Naive thymus-derived CD4-positive, alpha-beta T cell (primary cell): ENCODE measurements at places on chromosomes 4 and X.

- DNase-seq = no peak
Observed at GRCh38 chrX:109537324-109537665, 651 bp downstream of the NXT2 start.

GRCh38 chr4:3936184-3936583 lies 170.0 kb downstream of the ADRA2C start:
- no peak for DNase-seq

- no peak for DNase-seq
Observed at GRCh38 chrX:56766554-56767347, 37.7 kb downstream of the NBDY start.

- DNase-seq = no peak
Observed at GRCh38 chrX:63784902-63785707, at the start of gene ARHGEF9. Gene ARHGEF9, minus strand, starts transcription at chrX:63785214. Its CDS starts 69 bp downstream, at chrX:63785145.

GRCh38 chr4:47915378-47915777 lies 995 bp upstream of the NFXL1 start:
- no peak for DNase-seq

DNA sequence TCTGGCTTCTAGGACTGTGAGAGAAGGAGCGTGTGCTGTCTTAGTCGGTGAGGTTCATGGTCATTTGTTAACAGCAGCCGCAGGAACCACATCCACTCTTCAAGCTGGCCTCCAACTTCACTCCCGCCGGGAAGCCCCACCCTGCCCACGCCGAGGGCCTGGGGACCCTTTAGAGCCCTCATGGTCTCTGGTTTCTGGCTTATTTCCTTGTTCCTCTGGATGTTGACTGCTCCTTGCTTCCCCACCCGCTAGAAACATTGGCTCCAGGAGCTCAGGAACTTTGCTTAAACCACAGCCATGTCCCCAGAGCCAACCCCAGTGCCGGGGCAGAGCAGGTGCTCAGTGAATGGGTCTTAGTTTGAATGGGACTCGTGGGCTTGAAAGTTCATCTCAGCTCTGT lies 40.8 kb downstream of the HTRA3 start:
- DNase-seq = no peak

- DNase-seq = no peak
Observed at GRCh38 chr4:81664079-81664478, 192.4 kb upstream of the RASGEF1B start.

DNA sequence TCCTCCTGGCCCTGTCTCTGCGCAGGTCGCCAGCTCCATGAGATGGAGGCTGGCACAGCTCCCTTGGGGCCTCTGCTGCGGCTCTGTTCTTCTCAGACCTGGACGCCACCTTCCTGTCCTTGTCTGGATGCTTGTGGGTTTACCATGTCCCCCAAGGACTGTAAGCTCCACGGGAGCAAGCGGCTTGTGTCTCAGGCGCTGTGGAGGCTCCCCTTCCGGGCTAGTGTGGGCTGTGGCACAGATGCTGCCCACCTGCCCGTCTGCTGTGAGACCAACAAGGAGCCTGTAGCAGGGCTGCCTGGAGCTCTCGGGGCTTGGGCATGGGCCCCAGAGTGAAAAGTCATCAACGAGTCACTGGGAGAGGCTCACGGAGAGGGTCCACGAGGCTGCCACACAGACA lies 25.2 kb downstream of the NAT8L start:
- no peak for DNase-seq

DNA sequence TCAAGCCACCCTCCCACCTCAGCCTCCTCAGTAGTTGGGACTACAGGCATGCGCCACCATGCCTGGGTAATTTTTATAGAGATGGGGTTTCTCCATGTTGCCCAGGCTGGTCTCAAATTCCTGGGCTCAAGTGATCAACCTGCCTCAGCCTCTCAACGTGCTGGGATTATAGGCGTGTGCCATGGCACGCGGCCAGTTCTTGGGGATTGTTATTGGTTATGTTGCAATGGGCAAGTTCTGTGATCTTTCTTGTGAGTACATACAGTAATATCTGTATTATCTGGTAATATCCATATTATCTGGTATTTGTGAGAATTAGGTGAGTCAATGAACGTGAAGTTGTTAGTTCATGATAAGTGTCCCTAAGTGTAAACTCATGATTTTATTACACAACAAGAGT lies 90.3 kb upstream of the TBL1X start:
- no peak for DNase-seq

GRCh38 chr4:52197306-52197705 lies 146.2 kb downstream of the SPATA18 start:
- DNase-seq = no peak

DNA sequence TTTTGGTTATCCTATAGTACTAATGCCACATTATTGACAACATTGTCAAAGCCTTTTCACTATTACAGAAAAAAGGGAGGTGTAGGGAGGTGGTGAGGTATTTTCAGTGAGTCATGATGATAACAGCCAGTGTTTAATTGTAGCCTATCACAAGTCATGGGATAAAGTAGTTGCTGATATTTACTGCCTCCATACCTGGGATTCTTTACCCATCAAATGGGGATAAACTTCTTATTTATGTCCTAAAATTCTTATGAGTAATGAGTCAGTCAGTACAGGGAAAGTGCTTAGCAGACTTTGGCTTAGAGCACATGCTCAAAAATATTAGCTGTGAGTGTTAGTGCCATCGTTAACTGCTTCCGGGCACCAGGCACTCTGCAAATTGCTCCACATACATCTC lies 25.7 kb downstream of the ADGRG2 start:
- no peak for DNase-seq

GRCh38 chr4:118810991-118811764 lies 24.7 kb downstream of the SEC24D start:
- DNase-seq = no peak

DNA sequence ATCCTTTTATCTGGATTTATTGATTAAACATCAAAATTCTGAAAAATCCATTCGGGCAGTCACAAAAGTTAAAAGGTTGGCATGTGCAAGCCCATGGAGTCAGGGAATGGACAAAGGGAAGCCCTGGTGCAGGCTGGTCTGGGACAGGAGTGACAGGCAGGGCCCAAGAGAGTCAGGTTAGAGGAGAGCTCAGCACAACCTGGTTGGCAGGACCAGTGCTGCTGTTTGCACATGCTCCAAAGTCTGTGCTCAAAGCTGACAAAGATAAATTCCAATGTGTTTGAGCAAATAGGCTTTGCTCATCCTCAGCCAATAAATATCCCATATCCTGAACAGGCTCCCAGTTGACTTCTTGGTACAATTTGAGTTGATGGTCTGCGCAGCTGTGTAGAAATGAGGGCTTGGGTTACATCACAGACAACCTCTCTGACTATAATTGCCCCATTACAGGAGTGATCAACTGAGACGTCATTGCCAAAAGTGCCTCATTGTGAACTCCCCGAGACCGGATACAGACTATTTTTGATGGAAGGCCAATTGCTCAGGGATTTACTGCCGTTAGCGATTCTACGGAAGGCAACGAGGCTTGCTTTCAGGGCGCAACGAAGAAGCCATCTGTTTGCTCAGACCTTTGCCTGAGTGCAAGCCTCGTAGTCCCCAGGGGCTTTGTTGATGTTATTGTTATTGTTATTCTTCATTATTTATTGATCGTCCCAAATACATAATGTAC lies 1008.1 kb upstream of the TENM3 start:
- DNase-seq = no peak
